ENCODE measurements at places on chromosomes 11 and 22.

GRCh38 chr11:93988455-93988854 is 32.7 kb upstream of the HEPHL1 start:
- no peak for DNase-seq

DNA sequence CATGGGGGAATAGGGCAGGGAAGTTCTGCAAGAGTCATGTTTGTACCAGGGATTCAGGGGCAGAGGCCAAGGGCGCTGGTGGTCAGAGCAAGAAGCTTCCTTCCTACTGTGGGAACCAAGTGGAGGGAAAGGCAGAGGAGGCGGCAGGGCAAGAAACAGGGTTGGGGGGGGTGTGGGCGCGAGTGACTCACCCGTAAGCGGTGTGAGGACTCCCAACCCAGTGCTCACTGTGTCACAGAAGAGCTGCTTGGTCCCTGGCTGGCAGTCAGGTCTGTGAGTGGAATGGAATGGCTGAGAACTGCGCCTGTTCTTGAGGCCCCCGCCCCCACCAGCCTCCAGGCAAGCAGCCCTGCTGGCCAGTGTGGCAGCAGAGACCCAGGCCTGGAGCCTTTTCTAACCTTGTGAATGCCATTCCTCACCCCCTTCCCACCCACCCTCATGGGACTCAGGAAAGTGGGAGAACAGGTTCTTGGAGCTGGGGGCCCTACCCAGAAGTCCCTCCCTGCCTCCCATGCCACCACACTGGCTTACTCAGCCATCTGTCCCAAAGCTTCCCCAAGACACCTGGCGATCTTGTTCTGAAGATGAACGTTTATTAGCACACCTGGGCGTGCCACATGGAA is 4.7 kb downstream of the LRRC10B start:
- no peak for DNase-seq

GRCh38 chr11:59555601-59556114 is 44.3 kb downstream of the OR4D9 start:
- no peak for DNase-seq

- DNase-seq, result no peak
These were observed 49.7 kb upstream of the BIRC3 start for GRCh38 chr11:102267609-102268008.

DNA sequence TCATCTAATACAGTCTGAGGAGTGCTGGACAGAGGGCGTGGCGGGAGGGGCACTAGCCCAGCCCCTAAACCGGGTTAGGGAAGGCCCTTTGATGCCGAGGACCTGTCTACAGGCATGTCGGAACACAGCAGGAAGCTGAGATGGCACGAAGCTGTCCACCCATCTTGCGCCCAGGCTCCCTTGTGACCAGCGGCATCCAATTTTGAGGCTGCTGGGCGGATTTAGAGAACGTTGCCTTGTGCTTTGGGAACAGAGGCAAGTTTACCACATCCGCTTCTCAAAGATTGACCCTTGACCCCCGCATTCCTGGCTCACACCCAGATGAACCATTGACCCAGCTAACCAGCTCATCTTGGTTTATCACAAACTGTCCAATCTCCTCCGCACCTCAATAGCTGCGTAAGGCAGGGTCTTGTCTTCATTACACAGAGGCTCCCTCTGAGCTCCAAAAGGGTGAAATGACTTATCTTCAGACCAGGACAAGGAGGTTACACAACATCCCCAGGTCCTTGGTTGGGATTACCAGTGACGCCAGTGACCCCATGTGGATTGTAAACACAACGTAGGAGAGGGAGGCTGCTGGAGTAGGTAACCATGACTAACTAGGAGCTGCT is 4.5 kb downstream of the FAM83F start:
- DNase-seq, result no peak

DNA sequence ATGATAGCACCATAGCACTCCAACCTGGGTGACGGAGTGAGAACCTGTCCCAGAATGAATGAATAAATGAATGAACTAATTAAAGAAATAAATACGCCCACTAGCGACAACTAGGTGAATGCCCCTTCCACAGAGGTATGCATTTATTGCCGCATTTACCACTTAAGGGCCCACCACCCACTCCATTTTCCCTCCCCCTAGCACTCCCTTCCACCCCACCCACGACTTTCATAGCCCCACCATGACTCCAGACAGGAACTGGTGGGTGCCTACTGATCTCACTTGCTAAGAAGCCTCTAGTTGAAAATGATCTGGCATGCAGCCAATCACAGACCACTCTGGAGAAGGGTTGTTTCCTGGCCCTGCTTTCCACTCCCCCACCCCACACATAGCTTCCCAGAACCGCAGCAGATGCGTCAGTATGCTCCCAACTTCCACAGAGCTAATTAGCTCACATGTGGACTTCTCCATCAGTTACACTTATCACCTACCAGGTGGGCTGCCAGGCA is 167.6 kb downstream of the WT1 start:
- no peak for DNase-seq

DNA sequence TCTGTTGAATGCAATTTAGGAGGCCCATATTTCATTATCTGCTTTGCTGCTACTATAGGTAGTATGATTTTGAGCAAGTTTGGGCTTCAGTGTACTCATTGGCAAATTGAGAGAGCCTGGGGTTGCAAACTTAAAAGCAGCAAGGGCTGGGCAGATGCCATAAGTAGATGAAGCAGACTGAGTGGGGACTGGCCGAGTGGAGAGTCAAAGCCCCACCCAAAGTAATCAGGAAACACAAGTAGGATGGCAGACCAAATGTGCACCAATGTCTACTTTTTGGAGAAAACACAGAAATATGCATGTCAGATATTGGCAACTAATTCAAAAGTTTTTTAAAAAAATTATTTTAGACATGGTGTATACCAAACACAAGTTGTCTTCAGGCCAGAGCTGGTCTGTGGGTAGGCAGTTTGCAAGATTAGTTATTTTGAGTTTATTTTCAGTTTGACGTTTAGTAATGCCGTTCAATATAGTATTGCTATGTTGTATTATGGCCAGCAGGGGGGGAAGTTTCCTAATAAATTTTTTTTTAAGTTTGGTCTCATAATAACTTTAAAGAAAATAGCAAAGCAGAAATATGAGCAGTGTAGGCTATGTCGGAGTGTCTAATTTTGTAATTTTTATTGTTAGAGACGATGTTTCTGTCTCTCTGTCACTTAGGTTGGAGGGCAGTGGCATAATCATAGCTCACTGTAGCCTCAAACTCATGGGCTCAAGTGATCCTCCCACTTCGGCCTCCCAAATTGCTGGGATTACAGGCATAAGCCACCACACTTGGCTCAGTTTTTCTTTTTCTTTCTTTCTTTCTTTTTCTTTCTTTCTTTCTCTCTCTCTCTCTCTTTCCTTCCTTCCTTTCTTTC is 105.1 kb downstream of the HIPK3 start:
- no peak for DNase-seq

GRCh38 chr22:23849009-23850006 is 8.4 kb upstream of the SLC2A11 start:
- peak; percentile 32 for DNase-seq

- DNase-seq, result no peak
These were observed 1.3 kb downstream of the TIGD3 start for GRCh38 chr11:65355776-65356393.

DNA sequence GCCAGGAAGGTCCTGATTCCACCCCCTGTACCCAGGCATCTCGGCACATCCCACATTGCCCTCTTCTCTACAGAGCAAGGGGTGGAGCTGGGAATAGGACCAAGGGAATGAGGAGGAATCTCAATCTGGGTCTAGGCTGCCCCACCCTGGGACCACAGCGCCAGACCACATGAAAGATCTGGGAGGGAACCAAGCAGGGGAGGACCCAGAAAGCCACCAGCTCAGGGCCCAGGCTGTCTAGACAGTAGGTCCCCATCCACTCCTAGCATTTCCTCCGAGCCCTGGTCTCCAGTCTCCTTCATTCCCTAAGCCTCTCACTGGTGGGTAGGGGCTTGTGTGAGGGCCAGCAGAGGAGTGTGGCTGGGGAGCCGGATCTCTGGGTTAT is 11.6 kb downstream of the PHLDB1 start:
- no peak for DNase-seq

DNA sequence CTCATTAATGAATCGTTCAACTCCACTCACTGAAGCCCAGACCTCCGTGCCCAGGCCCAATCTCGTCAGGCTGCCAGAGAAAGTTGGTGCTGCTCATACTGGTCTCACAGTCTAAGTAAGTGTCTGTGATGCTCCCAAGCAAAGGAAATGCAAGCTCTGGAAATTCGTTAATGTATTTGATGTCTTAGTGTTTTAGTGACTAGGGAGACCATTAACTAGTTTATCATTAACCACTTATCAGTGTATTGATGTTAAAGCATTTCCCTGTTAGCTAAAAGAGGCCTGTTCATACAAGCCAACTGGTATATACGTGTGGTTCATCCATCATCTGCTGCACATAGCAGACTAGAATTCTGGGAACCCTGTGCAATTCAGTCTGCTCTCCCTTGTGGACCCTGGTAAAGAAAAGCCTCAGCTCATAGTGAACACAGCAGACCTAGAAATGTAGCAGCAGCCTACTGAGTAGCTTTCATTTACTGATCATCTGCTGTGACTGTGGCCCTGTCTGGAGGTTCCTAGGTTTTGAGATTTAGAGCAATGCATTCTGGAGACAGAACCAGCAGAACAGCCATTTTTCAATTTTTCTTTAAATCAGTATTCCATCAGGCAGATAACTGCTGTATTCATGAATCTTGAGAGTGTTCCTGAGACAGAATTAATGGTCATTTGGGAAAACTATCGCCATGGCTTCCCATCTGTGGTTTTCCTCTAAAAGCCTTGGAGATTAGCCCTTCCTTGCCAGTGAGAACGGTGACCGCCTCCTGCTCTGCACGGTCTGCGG is 15.7 kb upstream of the AIFM3 start:
- no peak for DNase-seq

DNA sequence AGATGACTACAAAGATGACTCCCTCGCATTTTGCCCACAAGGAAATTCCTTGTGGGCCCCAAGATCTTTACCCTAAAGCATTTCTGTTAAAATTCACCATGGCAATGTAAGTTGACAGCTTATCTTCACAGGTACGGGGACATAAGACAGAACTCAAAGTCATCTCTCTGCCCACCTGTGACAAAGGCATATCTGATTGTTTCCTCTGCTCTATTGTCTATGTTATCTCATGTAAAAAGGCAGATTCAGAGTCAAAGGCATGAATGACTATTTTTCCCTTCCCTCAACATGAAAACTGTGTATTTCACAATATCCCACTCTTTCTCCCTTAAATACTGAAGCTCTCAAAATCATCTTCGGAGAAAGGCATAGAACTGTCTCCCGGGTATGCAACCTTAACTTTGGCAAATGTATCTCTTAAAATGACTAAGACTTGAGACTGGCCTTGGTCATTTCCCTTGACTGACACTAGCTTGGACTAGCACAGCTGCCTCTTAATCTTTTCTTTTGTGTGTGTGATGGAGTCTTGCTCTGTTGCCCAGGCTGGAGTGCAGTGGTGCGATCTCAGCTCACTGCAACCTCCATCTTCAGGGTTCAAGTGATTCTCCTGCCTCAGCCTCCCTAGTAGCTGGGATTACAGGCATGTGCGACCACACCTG is 103.2 kb downstream of the MICAL3 start:
- DNase-seq, result no peak

DNA sequence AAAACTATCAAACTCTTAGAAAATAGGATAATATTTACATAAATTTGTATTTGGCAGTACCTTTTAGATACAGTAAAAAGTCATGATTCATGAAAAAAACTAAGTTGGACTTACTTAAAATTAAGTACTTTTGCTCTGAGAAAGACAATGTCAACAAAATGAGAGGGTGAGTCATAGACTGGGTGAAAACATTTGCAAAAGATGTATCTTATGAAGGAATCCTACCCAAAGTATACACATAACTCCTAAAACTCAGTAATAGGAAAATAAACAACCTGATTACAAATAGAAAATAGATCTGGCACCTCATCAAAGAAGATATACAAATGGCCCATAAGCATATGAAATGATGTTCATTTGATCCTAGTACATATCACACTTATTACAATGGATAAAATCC is 1154.6 kb downstream of the JRKL start:
- no peak for DNase-seq

DNA sequence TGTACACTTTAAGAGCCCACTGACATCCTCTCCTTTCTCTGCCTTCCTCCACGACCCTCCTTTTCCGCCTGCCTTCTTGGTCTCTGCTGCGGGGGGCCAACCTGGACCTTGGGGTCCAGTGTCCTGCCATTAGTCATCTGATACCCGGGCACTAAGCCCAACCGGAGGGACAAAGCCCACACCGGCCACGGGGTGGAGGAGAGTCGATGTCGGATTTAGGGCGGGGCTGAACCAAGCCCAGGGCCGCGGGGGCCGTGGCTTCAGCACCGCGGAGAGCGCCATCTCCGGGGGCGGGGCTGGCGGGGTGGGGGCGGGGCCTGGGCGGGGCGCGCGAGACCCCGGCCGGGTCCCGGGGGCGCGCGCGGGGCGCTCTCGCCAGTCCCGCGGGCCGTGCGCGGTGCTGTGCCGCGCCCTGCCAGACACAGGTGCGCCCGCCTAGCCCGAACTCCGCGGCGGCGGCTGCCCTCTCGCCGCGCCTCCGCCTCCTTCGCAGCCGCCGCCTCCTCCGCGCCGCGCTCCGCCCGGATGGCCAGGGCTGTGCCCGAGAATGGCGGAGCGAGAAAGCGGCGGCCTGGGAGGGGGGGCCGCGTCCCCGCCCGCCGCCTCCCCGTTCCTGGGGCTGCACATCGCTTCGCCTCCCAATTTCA is at the start of gene MAPK8IP1:
Gene MAPK8IP1 (plus strand): TSS at position 378 of the 647 bp plus-strand sequence. CDS start 170 bp downstream, at position 548.
- no peak for DNase-seq

- no peak for DNase-seq
These were observed 23.4 kb downstream of the ASRGL1 start for GRCh38 chr11:62360685-62361084.

- DNase-seq, result no peak
These were observed 549.2 kb downstream of the MIAT start for GRCh38 chr22:27206374-27207133.

DNA sequence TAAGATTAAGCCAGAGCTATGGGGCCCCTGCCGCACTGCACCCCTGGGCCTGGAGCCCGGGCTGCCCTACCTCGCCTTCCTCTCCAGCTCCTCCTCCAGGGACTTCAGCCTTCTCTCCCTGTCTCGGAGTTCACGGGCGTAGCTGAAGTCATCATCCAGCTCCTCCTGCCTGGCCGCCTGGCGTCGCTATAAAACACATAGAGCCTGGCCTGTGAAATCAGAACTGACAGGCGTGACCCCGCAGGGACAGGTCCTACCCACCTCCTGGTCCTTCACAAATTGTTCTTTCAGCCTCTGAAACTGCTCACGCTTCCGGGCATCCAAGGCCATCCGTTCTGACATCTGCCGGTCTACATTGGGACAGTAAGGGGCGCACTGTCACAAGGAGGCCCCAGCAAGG is 20.8 kb downstream of the TUBGCP6 start:
- DNase-seq, result no peak

DNA sequence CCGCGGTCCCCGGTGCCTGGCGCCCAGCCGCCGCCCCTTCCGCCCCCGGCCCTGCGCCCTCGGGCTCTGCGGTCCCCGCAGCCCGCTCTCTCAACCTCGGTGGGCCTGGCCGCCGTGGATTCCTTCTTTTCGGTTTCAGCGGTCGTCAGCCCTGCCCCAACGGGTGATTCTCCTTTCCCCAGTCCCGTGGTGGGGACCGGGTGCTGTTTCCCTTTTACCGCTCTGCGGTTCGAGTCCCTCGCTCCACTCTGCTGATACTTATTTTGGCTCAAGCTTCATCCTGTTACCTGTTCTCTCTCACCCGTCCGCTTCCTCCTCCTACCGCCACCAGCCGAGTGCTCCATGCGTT is 494 bp downstream of the ZDHHC5 start:
- no peak for DNase-seq
